EH (cell line): ENCODE measurements at places on chromosomes 3 and 15.

- no peak for DNase-seq
These were observed 160.2 kb downstream of the SPATA16 start for GRCh38 chr3:172980849-172981248.

GRCh38 chr15:85865070-85865684, 70.5 kb upstream of the KLHL25 start:
- DNase-seq = peak; percentile 43

DNA sequence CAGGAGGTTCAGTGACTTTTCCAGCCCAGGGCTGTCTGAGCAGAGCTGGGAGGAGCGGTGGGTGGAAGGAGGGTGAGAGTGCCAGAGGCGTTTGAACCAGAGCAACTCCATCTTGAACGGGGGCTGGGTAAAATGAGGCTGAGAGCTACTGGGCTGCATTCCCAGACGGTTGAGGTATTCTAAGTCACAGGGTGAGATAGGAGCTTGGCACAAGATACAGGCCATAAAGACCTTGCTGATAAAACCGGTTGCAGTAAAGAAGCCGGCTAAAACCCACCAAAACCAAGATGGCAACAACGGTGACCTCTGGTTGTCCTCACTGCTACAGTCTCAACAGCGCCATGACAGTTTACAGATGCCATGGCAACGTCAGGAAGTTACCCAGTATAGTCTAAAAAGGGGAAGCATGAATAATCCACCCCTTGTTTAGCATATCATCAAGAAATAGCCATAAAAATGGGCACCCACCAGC, 60.2 kb downstream of the ABTB1 start:
- DNase-seq = no peak

- DNase-seq = no peak
These were observed 2.2 kb downstream of the SMAD6 start for GRCh38 chr15:66704019-66704802.

DNA sequence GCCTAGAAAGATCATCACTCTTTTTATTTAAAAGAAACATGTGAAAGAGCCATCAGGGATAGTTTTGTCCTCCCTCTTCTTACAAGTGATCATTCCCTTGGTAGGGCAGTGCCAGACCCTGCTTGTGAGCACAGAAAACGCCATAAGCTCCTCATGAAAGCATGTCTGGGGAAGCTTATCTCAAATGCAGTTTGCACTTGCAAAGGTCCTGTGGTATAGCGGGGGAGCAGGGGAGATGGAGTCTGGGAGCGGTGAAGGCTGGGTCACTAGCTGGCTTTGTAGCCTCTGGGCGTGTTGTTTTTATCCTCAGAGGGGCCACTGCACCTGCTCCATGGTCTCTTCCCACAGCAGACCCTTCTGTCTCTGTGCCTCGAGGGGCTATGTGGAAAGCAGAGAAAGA, 141.9 kb downstream of the IGF1R start:
- no peak for DNase-seq

- peak; percentile 59 for DNase-seq
These were observed 92.2 kb downstream of the MYLK start for GRCh38 chr3:123791898-123792297.

- peak; percentile 49 for DNase-seq
These were observed 4.4 kb downstream of the DALRD3 start for GRCh38 chr3:49013738-49014660.

DNA sequence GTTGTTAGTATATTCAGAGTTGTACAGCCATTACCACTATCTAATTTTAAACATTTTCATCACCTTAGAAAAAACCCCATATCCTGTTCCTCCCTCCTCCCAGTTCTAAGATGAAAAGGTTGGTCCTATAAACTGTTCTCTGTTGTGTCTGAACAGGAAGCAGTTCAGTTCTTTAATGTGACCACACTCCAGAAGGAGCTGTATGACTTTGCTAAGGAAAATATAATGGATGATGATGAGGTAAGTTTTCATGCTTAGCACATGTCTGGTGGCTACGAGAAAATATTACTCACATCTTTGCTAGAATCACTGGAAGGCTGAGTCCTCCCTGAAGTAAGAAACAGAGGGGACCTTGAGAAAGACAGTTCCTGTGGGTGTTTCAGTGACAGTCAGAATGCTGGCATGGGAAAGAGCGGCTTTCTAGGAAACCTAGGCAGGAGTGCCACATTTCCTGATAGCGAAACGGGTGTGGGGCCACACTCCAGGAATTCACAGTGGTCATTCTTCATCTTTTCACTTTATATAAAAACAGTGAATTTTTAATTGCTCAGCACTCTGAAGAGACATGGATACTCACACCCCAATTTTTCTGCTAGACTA, 20.3 kb downstream of the CRTAP start:
- DNase-seq = peak; percentile 46

- DNase-seq = peak; percentile 49
These were observed 45.6 kb upstream of the NDUFB4 start for GRCh38 chr3:120550546-120550945.

GRCh38 chr15:31365655-31366127, 39.1 kb downstream of the KLF13 start:
- DNase-seq = peak; percentile 72

DNA sequence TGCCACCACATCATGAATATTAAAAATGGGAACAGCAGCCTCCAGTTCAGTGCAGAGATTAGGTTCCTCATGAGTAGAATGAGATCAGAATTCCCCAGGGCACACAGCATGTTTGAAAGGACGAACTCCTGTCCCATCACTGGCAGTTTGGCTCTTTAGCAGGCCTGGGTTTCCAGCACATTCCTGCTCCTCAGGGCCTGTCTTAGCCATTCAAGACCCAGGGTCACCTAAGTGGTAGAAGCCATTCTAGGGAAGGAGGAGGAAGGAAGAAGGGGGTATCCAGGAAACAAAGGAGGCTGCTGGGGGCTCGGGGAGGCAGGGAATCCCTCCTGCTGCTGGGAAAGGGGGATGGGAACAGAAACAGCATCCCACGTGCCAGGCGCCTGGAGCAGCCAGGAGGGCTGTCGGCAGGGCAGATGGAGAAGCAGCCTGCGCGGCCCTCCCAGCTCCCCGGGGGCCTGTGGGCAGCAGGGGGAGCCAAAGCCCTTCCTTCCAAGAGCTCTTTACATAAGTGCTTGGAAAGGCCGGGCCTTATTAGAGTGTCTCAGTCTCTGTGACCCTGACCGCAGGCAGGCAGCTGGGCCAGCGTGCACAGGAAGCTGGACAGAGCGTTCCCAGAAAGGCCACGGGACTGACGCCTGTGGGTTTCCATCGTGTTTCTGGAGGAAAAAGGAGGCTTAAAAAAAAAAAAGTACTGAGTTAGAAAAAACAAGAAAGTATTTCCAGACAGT, 24.7 kb downstream of the LOXL1 start:
- DNase-seq = peak; percentile 99

- DNase-seq = no peak
These were observed 4.8 kb upstream of the CDAN1 start for GRCh38 chr15:42741710-42742109.

GRCh38 chr3:53131096-53131495, 861 bp upstream of the RFT1 start:
- DNase-seq = no peak

GRCh38 chr3:120369037-120369467, 19.9 kb upstream of the LRRC58 start:
- no peak for DNase-seq

- no peak for DNase-seq
These were observed 54.5 kb upstream of the FNDC3B start for GRCh38 chr3:171984883-171985282.
